Renal cortex interstitium (tissue), 15 donors: ENCODE measurements at places on chromosomes 3 and 15. TPM values are rescaled to one million over a fixed set of nuclear protein-coding genes. Genes with fewer than 3 reads are reported as not detected.

RASA2 gene
- 22.3 TPM for polyA plus RNA-seq

PLS1 gene
- 32.3 TPM for polyA plus RNA-seq

GRCh38 chr3:166444336-166444735, 607.1 kb upstream of the BCHE start:
- no peak for DNase-seq

DNA sequence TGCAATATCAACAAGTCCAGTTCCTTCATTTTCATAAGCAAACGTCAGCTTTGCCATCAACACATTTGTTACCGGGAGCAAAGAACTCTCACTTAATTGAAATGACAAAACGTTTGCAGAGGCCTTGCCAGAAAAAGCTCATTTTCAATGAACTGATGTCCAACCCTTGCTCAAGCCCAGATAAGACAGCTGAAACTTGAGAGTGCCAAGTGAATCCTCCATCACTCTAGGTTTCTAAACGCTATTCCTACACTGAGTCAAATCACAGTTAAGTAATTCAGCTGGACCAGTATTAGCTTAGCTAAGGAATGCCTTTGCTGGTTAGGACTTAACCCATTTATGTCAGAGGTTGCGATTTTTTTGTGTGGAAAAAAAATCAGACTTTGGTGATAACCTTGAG, 11.5 kb downstream of the CHSY1 start:
- no peak for DNase-seq

DNA sequence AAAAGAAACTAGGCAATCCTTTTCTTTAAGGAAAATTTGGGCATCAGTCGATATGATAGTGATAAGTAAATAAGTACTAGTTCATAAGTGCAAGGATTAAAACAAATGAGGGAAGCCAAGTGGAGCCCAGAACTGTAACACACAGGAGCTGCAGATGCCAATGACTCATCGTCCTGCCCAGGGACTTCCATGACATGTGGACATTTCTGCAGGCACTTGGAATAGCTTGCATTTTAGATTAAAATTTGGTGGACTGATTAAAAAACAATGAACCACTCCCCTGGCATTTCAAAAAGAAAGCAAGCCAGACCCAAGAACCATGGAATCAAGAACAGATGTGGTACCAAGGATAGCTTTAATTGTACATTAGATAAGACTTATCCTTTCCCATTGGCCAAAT, 2.9 kb downstream of the SAMD7 start:
- DNase-seq, result no peak

- no peak for DNase-seq
These were observed 30.2 kb downstream of the IDH3A start for GRCh38 chr15:78179286-78179840.

DNA sequence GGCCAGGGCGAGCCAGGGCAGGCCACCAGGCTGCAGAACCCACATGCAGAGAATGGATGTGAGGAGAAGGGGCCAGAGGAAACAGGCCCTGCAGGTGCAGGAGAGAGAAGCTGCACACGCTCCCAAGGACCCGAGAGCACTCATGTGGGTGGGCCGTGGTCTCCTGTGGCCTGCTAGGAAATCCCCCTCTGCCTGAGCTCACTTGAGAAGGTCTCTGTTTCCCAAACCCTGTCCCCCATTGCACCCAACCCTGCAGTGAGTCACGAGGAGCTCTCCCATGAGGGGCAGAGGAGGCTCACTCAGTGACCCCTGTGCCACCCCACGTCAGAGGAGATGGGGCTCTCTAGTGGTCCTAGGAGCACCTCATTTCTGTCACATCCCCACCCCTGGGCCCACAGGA, 111.1 kb downstream of the KLF13 start:
- DNase-seq, result no peak

- DNase-seq, result peak; percentile 12
These were observed 443.5 kb downstream of the OTOL1 start for GRCh38 chr3:161939918-161940620.
